OCI-LY7 (cell line): ENCODE measurements at places on chromosomes 16 and 17.

- no peak for DNase-seq
These were observed 172.0 kb downstream of the CDK5R1 start for GRCh38 chr17:32658470-32659418.

DNA sequence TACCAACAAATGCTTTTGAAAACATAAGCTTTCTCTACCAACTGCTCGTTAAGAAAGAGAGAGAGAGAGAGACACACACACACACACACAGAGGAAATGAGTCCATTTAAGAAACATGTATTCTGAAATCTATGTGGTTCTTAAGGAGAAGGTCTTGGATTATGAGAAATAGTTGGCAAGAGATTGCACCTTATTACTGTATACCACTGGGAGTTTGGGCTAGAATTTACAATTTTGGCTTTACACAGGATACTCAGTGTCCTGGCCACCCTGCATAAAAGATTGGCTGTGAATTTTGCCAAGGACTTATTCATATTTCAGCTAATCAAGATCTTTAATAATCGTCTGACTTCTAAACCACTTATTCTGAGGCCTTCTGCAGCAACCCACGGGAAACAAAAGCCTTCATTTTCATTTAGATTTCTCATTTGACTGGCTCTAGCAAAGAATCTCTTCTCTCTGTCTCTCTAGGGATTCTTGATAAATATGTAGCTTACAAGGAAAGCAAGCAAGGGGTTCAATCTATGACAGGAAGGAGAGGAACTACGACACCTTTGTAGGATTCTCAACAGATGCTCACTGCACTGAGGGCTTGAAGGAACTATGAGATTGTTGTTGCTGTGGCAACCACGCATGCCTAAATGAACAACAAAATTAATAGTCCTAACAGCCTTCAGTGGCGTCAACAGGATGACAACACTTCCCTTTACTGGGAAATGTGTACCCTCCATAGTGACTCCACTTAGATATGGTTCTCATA, 75.3 kb upstream of the GNAO1 start:
- no peak for DNase-seq

DNA sequence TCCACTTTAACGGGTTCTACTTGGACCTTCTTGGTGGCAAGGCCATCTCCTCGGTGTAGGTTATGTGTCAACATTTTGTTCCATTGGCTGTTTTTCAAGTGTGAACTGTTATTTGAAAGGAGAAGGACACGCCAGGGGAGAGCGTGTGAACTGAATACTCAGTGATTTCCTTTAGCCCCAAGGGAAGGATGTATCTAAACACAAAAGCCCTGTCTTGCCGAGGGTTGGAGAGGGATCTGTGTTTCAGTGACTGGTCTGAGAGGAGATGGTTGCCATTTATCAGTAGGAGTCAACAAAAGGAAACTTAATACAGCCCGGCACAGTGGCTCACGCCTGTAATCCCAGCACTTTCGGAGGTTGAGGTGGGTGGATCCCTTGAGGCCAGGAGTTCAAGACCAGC, 50.0 kb downstream of the USP10 start:
- no peak for DNase-seq

DNA sequence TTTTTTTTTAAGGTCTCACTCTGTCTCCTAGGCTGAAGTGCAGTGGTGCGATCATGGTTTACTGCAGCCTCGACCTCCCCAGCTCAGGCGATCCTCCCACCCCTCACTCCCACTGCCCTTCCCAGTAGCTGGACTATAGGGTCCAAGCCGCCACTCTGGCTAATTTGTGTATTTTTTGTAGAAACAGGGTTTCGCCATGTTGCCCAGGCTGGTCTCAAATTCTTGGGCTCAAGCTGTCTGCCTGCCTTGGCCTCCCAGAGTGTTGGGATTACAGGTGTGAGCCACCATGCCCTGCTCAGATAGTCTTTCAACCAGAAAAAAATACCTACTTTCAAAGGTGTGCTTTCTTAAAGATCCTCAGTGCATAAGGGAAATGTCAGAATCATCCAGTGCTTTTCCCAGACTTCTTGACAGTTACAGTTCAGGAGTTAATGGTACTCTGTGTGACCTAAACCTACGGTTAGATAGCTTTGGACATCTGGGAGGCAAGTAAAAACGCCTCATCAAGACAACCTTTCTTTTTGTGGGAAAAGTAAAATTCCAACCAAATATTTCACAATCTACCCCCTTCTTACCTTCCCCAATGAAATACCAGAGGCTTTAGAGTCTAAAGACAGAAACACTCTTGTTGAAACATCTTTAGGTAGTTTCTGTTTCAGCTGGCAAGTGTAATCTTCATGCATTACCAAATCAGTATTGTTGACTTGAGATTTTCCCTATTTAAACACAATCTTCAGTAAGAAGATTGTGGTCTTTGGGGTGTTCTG, 6.8 kb downstream of the RSPRY1 start:
- no peak for DNase-seq

GRCh38 chr16:48531011-48531962, 78.7 kb downstream of the N4BP1 start:
- no peak for DNase-seq

- DNase-seq: no peak
These were observed 34.6 kb downstream of the AKAP10 start for GRCh38 chr17:19943026-19943425.

- no peak for DNase-seq
These were observed at the start of gene NHERF2 for GRCh38 chr16:2026461-2027023. Gene NHERF2 (plus strand): TSS chr16:2026902. CDS start chr16:2027006, 104 bp downstream.

DNA sequence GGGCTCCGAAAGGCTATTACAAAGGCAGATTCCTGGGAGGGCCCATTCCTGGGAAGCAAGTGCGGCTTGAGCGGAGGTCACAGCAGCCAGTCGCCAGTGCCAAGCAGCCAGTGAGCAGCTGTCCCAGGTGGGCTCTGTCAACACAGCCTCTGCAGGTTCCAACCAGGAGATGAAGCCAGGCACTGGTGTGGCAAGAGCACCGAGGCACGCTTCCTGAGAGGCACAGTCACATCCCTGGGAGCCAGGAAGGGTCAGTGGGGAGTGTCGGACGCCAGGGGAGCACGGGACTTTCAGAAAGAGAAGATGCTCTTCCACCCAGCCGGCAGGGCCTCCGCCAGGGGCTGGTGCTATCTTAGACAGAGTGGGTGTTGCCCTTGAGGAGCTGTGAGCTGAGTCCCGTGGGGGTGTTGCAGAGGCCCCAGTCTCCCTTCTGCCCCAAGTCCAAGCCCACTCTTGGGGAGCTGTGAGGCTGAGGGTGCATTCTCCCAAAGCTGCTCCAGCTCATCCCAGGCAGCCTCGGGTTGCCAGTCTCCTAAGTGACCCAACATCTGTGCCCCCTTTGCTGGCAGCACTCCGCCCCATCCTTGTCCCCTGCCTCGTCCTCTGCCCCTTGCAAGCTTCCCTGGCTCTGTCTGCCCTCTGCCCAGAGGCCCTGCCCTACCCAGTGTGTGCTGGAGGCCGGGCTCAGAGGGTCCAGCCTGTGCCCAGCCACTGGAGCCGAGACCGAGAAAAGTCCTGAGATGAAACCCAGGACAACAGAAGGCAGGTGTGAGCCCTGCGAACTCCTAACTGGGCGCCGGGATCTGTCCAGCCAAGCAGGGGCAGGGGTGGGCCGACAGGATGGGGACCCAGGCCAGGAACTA, 6.6 kb downstream of the UBALD1 start:
- DNase-seq: no peak
